NCI-H2171 treated with DMSO at 0.1 percent for 48 hours (cell line): ENCODE measurements at places on chromosomes 16 and 17.

- no peak for DNase-seq
Measured at GRCh38 chr17:43529947-43530287, 16.2 kb downstream of the ETV4 start.

- no peak for DNase-seq
Measured at GRCh38 chr17:21078016-21078780, 35.4 kb upstream of the USP22 start.

DNA sequence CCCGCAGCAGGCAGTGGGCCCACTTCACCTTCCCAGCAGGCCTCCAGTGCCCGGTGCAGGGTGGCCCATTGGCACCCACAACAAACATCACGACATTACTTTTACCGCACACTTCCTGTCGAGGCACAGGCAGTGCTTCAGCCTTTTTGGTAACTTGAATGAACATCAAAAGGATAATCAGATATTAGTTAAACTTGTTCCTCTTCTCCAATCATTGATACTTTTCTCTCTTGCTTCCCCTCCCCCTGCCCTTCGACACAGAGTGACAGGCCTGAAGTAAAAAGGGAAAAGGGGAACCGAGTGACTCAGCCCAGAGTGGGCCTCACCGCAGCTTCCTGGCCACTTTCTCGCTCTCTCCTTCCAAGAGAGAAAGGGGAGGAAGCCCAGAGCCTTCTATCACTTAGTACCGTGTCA lies 507.0 kb downstream of the MAF start:
- DNase-seq: no peak

DNA sequence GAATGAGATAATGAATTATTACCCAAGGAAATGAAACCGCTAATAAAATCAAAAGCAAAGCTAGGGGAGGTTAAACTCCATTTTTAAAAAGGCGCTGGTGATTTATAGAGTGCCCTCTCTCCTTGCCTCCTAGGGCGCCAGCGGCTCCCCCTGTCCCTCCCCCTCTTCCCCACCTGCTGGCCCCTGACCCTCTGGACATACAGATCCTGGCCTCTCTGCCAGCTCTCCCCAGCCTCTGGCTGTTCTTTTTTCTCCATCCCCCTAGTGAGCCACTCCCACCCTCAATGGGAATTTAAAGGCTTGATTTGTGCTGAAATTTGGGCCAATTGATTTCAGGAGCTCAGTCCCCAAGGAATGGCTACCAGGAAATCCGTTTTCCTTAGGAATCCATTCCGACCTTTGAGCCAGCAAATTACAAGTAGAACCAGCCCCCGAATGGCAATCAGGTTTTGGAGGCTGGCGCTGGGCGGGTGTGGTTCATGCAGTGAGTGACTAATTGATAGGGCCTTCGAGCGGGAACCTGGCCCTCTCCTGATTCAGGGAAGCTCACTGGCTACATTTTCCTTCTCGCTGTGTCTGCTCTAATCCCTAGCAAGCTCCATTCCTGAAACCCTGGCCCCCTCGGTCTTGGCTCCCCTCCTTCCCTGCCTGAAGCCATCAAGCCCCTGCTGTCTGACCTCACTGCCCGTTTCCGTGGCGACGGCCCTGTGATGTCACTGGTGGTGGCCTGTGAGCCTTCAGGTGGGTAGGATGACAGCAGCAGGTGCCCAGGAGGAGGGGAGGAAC lies 141.9 kb upstream of the SDK2 start:
- no peak for DNase-seq

- DNase-seq: no peak
Measured at GRCh38 chr16:31404353-31405064, 11.4 kb downstream of the ITGAD start.

GRCh38 chr16:81457326-81458133 lies 12.9 kb downstream of the CMIP start:
- DNase-seq: no peak

DNA sequence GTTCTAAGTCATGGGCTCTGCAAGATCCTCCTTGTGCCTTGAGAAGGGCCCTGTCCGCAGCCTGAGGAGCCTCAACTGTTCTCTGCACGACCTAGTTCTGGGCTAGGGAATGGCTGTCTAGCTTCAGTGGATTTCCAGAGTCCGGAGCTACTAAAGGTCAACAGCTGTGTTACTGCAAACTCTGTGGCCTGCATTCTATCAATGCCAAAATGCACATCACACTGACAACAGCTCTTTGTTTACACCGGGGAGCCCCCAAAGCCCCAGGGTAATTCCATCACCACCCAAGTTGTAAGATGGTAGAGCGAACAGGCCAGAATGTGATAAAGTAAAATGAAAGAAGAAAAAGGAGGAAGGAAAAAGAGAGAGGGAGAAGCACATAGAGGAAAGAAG lies 610.2 kb downstream of the MAF start:
- DNase-seq: no peak

- no peak for DNase-seq
Measured at GRCh38 chr16:70269471-70269870, 17.7 kb upstream of the EXOSC6 start.

DNA sequence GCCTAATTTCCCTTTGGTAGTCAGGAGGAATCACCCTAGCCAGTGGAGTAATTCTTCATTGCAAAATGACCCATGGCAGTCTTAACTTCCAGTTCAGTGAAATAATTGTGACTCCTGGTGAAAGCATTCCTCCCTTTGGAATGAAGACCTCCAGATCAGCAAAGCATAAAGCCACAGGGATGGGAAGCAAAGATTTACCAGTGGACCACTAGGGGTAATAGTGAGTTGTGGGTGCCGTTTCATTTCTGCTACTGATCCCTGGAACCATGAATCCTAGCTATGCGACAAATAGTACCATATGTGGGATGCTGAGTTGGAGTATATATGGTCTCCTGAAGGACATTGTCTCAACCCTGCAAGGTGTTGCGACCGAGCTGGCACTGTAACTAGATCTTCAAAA lies 13.7 kb downstream of the DYNLL2 start:
- peak; percentile 14 for DNase-seq
